ENCODE measurements at places on chromosomes 5 and 9. TPM values are rescaled to one million over a fixed set of nuclear protein-coding genes. Genes with fewer than 3 reads are reported as not detected.
A peak's percentile ranks its signal among the peaks of the same experiment; 100 is the strongest.

Gene CCDC171
- total RNA-seq = 6.3 TPM

Gene CDH9
- total RNA-seq = not detected

Gene LRRC19
- total RNA-seq = not detected

Gene PPP3R2
- not detected for total RNA-seq

Gene MAMDC2
- 2.5 TPM for total RNA-seq

Gene GPR151
- 13.5 TPM for total RNA-seq

Gene SVEP1
- total RNA-seq = 0.44 TPM

Gene NRARP
- total RNA-seq = 12.1 TPM

Gene PCDHAC2
- total RNA-seq = 0.49 TPM

Gene FRMD3
- total RNA-seq = 0.34 TPM

- no peak for DNase-seq
Observed at GRCh38 chr9:93320591-93321219, 130.8 kb upstream of the FAM120A start.

DNA sequence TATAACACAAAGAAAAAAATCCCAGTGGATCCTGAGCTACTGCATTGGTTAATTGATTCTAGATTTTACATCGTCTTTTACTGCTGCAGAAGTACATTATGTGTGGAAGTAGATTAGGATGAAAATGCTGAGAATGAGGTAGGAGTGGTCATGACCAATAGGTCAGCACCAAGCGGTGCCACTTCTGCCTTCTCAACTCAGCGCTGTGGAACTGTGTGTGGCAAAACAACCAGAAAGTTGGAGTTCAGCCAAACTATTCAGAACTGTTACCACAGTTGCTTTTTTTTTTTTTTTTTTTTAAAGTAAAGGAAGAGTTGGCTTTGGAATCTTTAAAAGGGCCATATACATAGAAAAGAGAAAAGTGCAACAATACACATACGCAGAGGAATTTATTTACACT lies 24.2 kb downstream of the POU5F2 start:
- DNase-seq = no peak

DNA sequence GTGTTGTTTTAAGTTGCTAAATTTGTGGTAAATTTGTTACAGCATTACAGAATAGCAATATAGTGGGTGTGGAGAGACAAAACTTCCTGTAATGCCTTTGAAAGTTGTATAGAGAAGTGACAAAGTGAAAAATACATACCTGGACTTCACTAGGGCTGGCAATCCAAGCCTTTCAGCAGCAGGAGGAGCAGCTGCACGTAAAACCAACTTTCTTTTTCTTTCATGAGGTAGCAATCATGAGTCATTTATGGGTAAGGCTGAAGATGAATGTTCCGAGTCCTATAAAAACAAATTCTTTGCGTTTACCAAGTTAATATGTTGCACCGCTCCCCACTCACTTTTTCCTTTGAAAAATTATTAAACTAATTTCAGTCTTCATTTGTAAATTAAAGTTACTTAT lies 1138.2 kb downstream of the TAF11L14 start:
- peak; percentile 60 for DNase-seq

GRCh38 chr5:79074641-79075040 lies 5.1 kb downstream of the BHMT2 start:
- DNase-seq = no peak

- no peak for DNase-seq
Observed at GRCh38 chr9:90504486-90504885, 138.1 kb downstream of the DIRAS2 start.

DNA sequence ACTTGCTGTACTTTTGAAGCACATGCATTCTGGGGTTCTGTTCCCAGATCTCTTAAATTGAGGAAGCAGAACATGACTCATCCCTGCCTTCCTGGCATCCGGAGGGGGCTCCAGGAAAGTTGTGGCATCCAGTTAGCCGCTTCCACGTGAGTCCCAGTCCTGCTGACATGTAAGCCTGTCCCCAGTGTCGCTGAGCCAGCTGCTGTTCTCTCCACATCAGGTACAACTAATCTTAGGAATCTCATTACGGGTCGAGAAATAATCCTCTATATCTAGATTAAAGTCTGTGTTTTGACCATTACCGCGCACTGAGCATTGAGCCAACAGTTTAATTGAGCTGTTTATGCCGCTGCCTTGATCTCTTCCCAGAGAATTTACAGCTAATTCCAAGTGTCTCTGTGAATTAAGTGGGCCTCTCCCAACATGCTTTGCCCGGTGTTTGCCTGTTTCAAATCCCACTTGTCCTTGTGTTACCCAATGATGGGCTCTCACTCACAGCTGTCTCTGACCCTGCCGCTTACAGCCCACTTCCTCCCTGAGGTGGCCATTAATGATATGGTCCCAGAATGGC lies 10.5 kb upstream of the SHB start:
- peak; percentile 54 for DNase-seq

GRCh38 chr5:157279605-157280239 lies 13.8 kb downstream of the CYFIP2 start:
- DNase-seq = no peak

GRCh38 chr5:150503977-150504620 lies 3.8 kb upstream of the NDST1 start:
- no peak for DNase-seq

- no peak for DNase-seq
Observed at GRCh38 chr5:165622864-165623536, 2117.6 kb downstream of the MAT2B start.

DNA sequence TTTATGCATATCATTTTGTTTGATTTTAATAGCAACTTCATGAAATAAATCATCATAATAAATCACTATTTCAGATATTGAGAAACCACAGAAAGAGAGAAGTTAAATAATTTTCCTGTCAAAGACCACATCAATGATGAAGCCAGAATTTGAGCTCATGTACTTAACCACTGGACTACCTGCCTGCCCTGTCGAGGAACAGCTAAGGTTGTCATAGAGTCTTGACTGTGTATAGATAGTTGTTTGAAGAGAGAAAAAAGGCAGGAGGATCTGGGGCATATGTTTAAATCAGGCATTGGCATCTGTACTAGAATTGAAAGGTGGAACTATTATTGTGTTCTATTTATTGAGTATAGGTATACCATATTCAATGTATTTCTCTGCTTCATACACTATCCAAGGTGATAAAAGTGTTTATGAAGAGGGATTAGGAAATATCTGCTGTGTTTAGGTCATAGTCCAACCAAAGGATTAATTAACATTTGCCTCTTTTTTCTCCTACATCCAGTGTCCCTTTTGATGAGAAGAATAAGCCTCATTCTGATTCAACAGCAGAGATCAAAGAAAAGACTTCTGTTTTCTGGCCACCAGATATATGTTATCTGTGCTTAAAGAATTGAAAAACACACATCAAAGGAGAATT lies 37.3 kb upstream of the CDKN2B start:
- no peak for DNase-seq

DNA sequence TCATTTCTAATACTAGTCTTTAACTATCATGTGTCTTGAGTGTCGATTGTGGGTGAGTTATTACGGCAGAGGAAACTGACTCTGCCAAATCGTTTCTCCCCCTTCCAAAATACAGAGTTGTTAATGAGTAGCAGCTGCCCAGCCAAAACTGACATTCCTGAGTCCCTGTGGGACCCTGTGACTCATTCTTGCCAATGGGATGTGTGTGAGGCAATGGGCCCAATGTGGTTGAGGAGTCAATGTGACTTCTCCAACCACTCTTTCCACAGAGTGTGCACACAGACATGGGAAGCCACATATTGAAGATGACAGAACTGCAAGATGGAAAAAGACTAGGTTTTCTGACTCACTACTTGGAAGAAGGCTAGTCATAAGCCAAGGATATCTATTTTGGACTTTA lies 434.7 kb downstream of the DTWD2 start:
- no peak for DNase-seq

DNA sequence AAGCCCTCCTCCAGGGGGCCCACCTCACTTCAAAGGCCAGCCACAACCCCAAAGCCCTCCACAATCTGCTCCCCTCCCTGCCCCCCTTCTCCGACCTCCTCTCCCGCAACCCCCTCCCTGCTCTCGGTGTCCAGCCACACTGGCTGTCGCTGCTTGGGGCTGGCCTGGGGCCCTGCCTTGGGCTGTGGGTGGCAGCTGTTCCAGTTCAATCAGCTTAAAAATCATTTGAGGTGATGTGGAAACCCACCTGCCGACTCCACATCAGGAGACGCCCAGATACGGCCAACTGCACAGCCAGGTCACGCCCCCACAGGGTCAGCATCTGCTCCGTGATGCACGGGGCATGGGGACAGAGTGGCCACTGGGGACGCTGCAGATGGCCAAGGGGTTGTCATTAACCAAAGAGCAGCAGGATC lies 107.0 kb upstream of the MVB12B start:
- peak; percentile 58 for DNase-seq

GRCh38 chr5:140391312-140391711 lies 10.3 kb upstream of the ANKHD1 start:
- DNase-seq = no peak

- no peak for DNase-seq
Observed at GRCh38 chr5:15502208-15502607, 2.2 kb downstream of the FBXL7 start.
